ENCODE measurements at places on chromosomes 4 and X.

- DNase-seq: peak; percentile 47
Observed at GRCh38 chr4:173538148-173538908, 8.3 kb upstream of the HAND2 start.

DNA sequence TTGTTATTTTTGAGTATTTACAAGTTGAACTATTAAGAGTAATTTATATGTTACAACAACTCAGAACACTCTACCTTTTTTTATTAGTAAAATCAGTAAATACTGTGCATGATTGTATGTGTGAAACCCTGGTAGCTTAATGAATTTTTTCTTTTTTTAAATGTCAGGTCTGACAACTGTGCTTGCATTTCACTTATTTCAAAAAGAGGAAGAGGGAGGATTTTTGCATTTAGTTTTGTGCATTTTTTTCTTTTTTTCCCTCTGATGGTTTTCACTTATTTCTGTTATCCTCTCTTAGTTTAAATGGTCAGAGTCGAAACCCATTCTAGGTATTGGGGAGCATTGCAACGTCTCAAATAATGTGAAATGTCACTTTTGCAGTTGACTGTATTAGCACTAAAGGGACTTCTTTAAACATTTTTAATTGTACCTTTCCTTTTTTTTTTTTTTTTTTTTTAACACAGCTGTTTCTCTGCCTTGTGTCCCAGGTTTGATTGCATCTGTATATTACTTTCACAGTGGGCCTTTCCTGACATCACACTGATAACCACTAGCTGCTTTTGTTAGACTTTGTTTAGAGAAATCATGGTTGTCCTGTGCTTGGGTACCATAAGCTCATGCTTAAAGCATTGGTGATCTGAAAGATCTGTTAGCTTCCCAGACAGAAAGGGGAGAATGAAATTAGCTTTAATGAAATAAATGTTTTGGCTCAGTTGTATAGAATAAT is 28.5 kb downstream of the MOB1B start:
- no peak for DNase-seq

DNA sequence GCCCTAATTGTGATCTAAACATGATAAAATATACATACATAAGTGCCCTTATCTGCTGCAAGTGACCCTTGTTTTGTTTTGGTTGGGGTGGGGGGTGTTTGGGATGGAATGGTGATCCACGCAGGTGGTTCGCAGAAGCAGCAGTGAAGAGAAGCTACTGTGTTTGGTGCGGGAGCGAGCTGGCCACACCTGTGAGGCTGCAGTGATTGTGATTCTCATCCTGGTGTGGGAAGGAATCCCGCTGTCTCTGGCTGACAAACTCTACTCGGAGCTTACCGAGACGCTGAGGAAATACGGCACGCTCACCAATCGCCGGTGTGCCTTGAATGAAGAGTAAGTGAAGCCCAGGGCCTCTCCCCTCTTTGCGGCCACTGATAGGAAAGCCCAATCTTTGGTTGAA is 96.8 kb downstream of the TET2 start:
- no peak for DNase-seq

DNA sequence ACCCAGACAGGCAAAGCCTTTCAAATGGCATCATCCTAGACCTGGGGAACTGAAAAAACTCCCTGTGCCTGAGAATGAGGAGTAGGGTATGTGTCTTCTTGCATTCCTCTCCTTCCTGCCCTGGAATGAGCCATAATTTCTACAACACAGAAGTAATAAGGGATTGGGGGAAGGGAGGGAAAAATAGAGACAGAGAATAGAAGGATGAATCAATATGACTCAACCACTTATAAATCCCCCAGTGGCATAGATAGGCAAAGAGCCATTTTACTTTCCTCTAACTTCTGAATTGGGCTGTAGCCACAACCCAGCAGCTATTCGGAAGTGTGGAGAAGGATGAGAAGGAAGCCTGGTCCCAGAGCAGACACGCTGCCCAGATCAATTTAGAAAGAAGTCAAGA is 99.9 kb downstream of the NHS start:
- DNase-seq: no peak

- no peak for DNase-seq
Observed at GRCh38 chr4:56681853-56682525, 893 bp upstream of the HOPX start.

GRCh38 chrX:100928660-100929613 is at the start of gene XKRX:
Gene XKRX (minus strand): TSS chrX:100928917. CDS start chrX:100928304, 613 bp downstream.
- peak; percentile 19 for DNase-seq

GRCh38 chr4:184322328-184323025 is 104.8 kb upstream of the ENPP6 start:
- DNase-seq: no peak

- no peak for DNase-seq
Observed at GRCh38 chrX:48920718-48921104, 1.9 kb upstream of the PIM2 start.

GRCh38 chr4:139301821-139302611 is at the start of gene NDUFC1:
Gene NDUFC1 (minus strand): TSS chr4:139302477. CDS start chr4:139295798, 6,679 bp downstream.
- peak; percentile 70 for DNase-seq

GRCh38 chr4:14719053-14719452 is 283.2 kb upstream of the CPEB2 start:
- DNase-seq: no peak

GRCh38 chrX:16687514-16687913 is 25.0 kb downstream of the CTPS2 start:
- no peak for DNase-seq

- DNase-seq: no peak
Observed at GRCh38 chr4:19214591-19215186, 1037.0 kb upstream of the SLIT2 start.

DNA sequence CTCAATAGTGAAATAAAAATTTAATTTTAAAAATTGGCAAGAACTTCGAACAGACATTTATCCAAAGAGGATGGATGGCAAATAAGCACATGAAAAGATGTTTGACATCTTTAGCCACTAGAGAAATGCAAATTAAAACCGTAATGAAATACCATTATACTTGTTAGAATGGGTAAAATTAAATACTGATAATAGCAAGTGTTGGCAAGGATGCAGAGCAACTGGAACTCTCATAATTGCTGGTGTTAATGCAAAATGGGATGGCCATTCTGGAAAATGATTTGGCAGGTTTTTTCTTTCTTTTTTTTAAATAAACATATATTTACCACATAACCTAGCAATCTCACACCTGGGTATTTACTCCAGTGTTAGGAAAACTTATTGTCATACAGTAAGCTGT is 51.7 kb downstream of the HERC3 start:
- no peak for DNase-seq

DNA sequence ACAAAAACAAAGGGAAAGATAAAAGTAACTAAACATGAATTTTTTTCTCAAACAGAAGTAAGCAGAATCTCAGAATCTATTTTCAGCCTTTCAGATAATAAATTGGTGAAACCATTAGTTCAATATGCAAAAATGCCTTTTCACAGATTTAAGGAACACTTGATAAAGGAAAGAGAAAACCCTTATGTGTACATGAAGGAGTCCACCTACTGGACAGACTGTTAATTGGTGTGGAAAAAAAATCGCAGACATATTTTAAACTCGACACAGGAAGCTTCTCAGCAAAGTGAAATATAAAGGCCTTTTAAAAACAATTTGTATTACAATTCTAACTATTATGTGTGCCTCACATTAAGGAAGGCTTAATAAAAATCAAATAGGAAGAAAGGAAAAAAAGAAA is 22.3 kb downstream of the COX7B2 start:
- no peak for DNase-seq

DNA sequence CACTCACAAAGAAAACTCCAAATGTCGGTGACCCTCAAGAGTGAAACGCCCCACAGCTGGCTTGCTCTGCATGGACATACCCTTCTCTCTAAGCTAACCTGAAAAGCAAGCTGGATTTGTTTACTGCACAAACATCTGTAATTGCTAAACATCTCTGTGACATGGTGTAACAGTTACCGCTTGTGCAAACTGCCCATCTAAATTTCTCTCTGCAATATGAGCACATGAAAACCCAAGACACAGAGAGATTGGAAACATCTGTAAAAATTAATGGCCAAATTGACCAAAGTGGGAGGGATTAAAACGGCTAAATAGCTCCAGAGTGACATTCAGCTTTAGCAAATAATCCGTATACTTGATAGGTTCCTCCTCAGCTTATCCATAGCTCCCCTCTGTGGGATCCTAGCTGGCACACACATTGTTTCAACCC is 155.0 kb upstream of the MAP3K15 start:
- no peak for DNase-seq

- peak; percentile 43 for DNase-seq
Observed at GRCh38 chr4:183097231-183098018, 1.6 kb upstream of the WWC2 start.

- no peak for DNase-seq
Observed at GRCh38 chr4:90715242-90715641, 588.0 kb downstream of the CCSER1 start.

- no peak for DNase-seq
Observed at GRCh38 chrX:74372272-74372671, 49.0 kb upstream of the SLC16A2 start.

- DNase-seq: no peak
Observed at GRCh38 chr4:54647070-54647469, 10.7 kb upstream of the KIT start.

GRCh38 chr4:173436771-173437265 is 37.9 kb upstream of the SCRG1 start:
- no peak for DNase-seq

- no peak for DNase-seq
Observed at GRCh38 chr4:165288226-165288625, 39.2 kb upstream of the MSMO1 start.

GRCh38 chr4:184938871-184939270 is 79.4 kb upstream of the HELT start:
- no peak for DNase-seq

DNA sequence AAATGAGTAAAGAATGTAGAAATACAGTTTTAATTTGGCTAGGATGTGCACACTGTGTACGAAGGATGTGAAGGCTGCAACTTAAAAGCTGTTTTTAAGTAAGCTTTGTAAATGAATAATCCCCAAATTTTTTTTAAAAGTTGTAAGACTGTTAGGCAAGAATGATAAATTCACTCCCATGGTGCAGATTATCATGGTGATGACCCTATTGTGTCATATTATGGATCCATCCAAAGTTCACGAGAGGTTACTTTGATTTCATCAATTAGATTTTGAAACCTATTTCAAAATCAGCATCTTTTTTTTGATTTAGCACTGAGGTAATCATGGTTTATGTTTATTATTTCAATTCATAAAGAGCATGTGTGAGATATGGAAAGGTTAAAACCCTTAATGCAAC is 62.9 kb upstream of the ETNPPL start:
- DNase-seq: no peak

Data from ovary (tissue), 10 donors.